ENCODE measurements at places on chromosomes 3 and 15. TPM values are rescaled to one million over a fixed set of nuclear protein-coding genes. Genes with fewer than 3 reads are reported as not detected.

DNA sequence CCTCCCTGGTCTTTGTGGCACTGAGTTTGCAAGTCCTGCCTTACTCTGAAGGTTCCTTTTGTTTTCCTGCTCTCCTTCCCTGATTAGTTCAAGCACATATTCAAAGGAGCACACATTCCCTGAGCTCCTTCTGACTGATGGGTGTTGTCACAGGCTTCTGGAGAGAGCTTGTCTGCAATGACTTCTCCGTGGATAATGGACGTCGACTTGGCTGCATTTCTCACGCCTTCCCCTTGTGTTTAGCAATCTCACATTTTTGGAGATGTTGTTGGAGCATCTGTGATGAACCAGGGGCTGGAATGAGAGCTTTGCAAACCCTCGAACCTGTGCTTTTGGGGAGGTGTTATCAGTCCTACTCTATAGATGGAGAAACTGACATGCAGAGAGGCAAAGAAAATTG lies 375.4 kb upstream of the PROK2 start:
- no peak overlapping the region for H3K27ac ChIP-seq
- DNase-seq, result no peak
- H3K27me3 ChIP-seq, result no peaks in the 10 kb centered on the region

GRCh38 chr3:13002398-13003124 lies 70.7 kb downstream of the IQSEC1 start:
- H3K4me1 ChIP-seq, result peaks cover 90% of the 10 kb centered on the region
- H3K36me3 ChIP-seq, result peaks cover 52% of the 10 kb centered on the region
- H3K27me3 ChIP-seq, result no peaks in the 10 kb centered on the region
- peak overlapping the region; percentile 97 for H3K27ac ChIP-seq

DNA sequence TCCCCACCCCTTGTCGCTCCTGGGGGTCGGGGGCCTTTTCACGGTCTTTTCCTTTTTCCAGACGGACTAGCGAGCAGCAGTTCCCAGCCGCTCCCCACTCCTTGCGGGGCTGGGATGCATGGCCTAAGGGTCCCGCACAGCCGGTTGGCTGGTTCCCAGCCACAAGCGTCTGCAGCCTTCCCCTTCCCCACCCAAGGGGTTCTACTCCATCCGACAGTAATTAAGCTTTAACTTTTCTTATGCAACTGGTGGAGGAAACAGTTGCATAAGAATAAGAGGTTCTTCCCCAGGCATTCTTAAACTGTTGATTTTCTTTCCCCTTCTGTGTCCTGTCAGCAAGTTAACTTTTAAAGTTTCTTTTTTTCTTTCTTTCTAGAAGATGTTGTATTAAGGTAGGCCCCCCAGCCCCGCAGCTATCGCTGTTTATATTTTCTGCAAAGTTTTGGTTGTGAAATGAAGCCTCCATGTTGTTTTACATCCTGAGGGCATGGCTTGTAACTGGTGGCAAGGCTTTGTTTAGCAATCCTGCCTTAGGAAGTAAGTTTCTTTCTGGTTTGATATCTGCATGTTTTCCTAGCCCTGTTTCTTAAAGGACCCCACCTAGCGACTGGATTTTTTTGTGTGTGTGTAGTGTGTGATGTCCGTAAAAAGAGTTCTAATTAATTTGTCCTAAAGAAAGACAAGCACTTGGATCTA lies 207.5 kb downstream of the ZNF385D start:
- H3K27me3 ChIP-seq, result no peaks in the 10 kb centered on the region
- no peak for DNase-seq
- H3K36me3 ChIP-seq, result no peaks in the 10 kb centered on the region
- no peaks in the 10 kb centered on the region for H3K4me1 ChIP-seq

GRCh38 chr3:170802164-170803151 lies 67.5 kb downstream of the RPL22L1 start:
- H3K36me3 ChIP-seq, result no peaks in the 10 kb centered on the region
- no peak for DNase-seq
- no peaks in the 10 kb centered on the region for H3K4me1 ChIP-seq
- no peak overlapping the region for H3K4me3 ChIP-seq

DNA sequence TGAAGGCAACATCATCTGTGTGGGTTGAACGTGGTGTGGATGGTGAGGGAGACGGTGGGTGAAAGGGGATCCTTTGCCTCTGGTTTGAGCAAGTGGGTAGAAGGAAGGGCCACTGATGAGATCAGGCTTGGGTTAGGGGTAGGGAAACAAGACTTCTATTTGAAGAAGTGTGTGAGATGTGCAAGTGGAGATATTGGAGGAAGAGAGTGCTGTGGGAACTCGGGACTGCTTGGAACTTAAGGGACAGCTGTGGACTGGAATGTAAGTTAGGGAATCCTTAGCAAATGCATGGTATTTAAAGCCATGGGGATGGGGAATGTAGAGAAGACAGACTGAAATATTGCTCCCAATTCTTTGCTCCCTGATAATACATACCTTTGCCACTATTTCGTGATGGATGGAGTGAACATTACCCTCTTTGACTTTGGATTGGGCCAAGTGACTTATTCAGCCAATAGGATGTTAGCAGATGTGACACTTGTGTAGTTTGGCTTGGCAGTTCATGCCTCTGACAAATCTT lies 30.2 kb upstream of the AMOTL2 start:
- no peak for DNase-seq
- H3K4me3 ChIP-seq, result no peak overlapping the region
- H3K27me3 ChIP-seq, result peaks cover 26% of the 10 kb centered on the region

GRCh38 chr15:33656168-33656567 lies 312.1 kb upstream of the CHRM5 start:
- H3K27ac ChIP-seq, result no peak overlapping the region
- no peak overlapping the region for H3K4me3 ChIP-seq
- no peaks in the 10 kb centered on the region for H3K27me3 ChIP-seq

LARP6 gene
- polyA plus RNA-seq, result not detected

DNA sequence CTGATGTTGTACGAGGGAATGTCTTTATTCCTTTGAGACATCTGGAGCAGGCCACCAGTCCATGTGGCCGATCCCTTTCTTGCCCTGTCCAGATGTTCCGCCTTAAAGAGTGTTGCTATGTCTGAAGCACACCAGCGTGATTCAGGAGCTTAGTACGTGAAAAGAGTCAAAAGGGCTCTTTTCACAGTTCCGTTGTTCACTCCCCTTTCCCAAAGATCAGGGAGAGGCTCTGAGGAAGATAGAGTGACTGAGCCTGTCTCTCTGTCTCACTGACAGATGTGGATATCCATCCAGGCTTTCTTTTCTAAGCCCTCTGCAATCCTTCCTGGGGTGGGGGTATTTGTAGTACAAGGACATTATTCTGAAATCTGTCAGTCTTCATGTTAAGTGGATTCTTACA lies 262.5 kb upstream of the LRTM1 start:
- H3K4me3 ChIP-seq, result no peak overlapping the region
- H3K36me3 ChIP-seq, result no peaks in the 10 kb centered on the region
- no peaks in the 10 kb centered on the region for H3K4me1 ChIP-seq
- H3K27ac ChIP-seq, result no peak overlapping the region
- no peak for DNase-seq
- no peaks in the 10 kb centered on the region for H3K27me3 ChIP-seq

TMCO5A gene
- polyA plus RNA-seq, result not detected

RETNLB gene
- polyA plus RNA-seq, result not detected

GCNT3 gene
- polyA plus RNA-seq, result not detected

ZNF80 gene
- polyA plus RNA-seq, result 0.04 TPM

CACNA1D gene
- not detected for polyA plus RNA-seq

DNA sequence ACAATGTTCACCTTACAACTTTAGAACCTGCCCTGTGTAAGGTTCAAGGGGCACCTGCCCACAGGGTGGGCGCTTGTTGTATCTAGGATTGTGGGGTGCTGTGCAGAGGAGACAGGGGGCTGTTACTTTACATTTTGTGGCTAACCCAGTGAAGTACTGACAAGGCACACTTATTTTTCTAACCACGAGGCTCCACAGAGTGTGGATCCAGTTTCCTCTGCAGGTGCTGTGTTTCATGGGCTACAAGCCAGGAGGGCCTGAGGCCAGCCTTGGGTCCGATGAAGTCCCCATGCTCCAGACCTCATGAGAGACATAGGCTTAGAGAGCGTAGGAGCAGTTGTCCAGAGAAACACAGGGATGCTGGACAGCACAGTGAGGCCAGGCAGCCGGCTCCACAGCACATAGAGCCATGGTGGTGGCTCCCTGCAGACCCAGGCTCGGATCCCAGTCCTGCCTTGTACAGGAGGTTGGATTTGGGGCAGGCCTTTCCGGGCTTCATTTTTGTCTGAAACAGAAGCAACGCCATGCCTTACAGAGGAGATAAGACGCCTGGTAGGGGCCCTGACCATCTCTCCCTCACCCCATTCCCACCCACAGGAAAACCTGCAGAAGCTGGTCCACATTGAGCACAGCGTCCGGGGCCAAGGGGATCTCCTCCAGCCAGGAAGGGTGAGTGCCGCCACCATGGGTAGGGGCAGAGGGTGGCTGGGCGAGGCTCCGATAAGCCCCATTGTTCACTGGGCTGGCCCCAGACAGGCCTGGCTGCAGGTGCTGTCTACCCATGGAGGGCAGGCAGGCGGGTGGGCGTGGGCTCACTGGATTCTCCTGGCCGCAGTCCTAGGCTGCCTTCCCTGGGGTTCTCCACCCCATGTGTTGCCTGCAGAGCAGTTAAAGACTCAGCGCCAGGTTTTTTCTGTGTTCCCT lies 40.1 kb upstream of the NR2C2 start:
- DNase-seq, result no peak
- no peaks in the 10 kb centered on the region for H3K36me3 ChIP-seq
- no peak overlapping the region for H3K4me3 ChIP-seq

DNA sequence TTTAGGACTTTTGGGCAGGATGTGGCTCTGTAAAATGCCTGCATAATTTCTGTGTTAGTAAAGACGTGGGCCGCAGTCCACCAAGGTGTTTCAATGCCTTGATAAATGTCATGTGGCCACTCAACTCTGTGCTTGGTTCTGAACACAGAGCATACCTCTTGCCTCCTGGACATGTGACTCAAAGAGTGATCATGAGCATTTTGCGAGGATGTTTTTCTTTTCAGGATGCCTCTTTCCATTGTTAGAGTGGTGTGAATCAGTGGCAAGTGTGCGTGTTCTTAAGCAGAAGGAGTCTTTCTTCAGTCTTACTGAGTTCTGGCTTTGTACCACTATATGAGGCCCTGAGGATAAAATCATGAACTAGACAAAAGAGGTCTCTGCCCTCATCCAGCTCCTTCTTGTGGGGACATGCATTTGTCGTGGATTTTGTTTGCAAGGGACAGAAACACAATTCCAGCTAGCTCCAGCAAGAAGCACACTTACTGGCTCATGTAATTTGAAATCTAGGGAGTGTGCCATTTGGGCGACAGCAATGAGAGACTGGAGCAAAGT lies 363.4 kb downstream of the LRTM1 start:
- no peak for DNase-seq
- no peaks in the 10 kb centered on the region for H3K4me1 ChIP-seq
- no peaks in the 10 kb centered on the region for H3K36me3 ChIP-seq
- H3K27me3 ChIP-seq, result no peaks in the 10 kb centered on the region
- H3K27ac ChIP-seq, result no peak overlapping the region
- H3K4me3 ChIP-seq, result no peak overlapping the region

DNA sequence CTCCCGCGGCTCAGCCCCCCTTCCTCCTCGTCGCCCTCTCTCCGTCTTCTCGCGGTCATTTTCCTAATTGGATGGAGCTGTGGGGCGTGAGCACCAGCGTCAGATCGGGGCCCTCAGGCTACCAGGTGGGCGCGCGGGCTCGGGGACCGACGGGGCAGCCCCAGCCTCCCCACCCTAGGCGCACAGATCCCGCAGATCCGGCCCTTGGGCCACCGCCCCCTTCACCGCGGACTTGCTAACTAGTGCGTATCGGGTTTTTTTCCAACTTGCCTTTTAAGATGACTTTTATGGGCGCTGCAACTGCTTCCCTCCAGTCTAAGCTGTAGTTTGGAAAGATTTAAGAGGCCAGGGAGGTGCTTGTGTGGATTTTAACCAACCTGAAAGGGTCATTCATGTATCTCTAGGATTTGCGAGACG lies 1.3 kb downstream of the ZNF710 start:
- no peaks in the 10 kb centered on the region for H3K27me3 ChIP-seq
- peak overlapping the region; percentile 61 for H3K27ac ChIP-seq
- DNase-seq, result peak; percentile 66

ABHD17C gene
- 0.78 TPM for polyA plus RNA-seq

DNA sequence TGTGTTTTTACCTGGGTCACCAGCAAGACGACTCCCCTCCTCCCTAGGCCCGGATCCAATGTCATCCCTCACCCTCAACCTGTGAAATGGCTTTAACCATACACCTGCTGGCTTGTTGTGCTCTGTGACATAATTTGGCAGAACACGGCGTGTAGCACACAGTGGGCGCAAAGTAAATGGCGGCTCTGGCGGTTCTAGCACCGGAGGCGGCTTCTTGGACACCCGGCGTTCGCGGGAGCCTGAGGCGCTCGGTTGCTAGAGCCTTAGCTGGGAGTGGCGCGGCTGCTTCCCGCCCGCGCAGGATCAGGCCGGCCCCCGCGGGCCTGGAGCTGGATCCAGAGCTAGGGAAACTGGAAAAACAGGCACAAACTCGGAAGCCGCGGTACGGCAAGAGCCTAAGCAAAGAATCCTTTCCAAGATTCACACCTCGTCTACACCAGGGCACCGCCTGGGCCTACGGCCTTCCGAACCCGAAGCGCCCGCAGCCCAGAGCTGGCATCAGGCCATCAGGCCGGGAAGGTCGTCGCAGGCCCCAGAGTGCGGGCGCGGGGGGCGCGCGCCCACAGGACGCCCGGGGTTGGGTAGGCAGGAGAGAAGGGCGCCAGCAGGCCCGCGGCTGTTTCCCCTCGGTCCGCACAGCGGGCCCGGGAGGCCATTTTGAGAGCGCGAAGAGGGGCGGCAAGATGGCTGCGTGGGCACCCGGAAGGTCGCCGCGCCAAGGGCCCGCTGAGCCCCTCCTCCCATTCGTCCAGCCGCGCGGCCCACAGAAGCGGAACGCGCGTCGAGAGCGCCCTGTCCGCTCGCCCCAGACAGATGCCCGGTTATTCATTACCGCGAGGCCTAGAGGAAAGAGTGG lies 43.9 kb upstream of the POLG start:
- no peak overlapping the region for H3K27ac ChIP-seq
- no peaks in the 10 kb centered on the region for H3K36me3 ChIP-seq
- peaks cover 20% of the 10 kb centered on the region for H3K4me1 ChIP-seq
